ENCODE measurements at places on chromosomes 1 and 21. TPM values are rescaled to one million over a fixed set of nuclear protein-coding genes. Genes with fewer than 3 reads are reported as not detected.

Gene INSRR
- total RNA-seq, result 0.58 TPM

Gene TGFB2
- total RNA-seq, result 10.3 TPM

Gene CFAP141
- not detected for total RNA-seq

Gene SYTL1
- 48.5 TPM for total RNA-seq

DNA sequence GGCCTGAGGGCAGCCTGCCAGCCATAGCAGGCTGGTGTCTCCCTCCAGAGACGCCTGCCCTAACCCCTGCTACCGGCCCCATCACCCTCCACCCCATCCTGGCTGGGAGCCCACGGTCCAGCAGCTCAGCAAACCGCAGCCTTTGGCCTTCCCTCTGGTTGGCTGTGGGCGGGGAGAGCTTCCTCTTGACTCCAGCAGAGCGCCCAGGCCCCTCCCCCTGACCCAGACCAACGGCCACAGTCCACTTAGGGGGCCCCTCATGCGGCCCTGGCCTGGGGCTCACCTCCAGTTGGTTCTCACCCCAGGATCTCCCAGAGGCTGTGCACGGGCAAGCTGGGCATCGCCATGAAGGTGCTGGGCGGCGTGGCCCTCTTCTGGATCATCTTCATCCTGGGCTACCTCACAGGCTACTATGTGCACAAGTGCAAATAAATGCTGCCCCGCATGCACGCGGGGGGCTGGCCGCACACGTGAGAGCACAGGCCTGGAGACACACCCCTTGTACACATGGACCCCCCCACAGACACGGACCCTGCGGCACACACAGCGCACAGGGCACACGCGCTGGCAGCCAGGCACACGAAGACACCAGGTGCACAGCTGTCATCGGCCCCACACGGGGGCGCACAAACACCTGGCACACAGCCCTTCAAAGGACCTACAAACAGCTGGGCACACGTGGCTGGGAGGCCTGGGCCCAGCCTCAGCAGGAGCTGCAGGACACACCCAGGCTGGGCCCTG is 3.1 kb downstream of the SMIM1 start:
- peak; percentile 34 for DNase-seq

- peak; percentile 65 for DNase-seq
Observed at GRCh38 chr1:220487297-220487820, 40.6 kb upstream of the MARK1 start.

- no peak for DNase-seq
Observed at GRCh38 chr1:183632964-183633363, 2.6 kb downstream of the ARPC5 start.

Gene PLXNA2
- total RNA-seq, result 37.4 TPM

DNA sequence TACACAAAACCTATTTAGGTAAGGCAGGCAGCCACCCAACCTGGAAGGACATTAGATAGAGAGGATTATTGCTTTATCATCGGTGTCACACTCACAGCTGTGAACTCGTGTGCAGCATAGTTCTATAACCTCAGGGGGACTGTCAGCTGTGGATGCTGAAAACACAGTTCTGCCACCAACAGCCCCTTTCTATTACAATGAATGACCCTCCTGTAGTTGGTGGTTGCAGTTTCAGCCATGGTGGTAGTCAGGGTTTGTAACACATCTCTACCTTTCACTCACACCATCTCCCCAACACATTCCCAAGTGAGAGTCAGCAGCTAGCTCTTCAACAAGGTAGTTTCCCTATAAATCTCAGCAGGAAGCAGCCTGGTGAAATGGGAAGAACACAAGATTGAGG is 136.8 kb downstream of the ZC3H11B start:
- no peak for DNase-seq

- DNase-seq, result no peak
Observed at GRCh38 chr1:65470766-65471165, 50.3 kb downstream of the LEPR start.

DNA sequence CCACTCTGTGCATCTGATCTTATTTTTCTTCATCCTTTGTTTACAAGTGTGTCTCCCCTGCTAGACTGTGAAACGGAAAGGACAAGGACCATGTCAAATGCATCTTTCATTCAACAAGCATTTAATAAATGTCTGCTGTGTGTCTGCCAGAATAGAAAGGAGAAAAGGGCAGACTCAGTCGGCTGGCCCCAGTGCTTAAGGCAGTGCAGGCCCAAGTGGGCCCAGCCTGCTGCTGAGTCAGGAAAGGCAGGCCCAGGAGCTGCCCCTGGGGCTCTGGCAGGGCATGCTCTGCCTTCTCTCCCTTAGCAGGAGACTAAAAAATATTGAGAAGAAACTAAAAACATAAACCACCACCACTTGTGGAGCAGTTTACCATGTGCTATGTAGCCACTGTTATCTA is 38.1 kb downstream of the PLEKHA6 start:
- DNase-seq, result no peak

Gene NMNAT2
- total RNA-seq, result 16.9 TPM

Gene TBX15
- total RNA-seq, result 0.20 TPM

Gene CD1D
- 7.2 TPM for total RNA-seq

Gene MYOM3
- 1.7 TPM for total RNA-seq

DNA sequence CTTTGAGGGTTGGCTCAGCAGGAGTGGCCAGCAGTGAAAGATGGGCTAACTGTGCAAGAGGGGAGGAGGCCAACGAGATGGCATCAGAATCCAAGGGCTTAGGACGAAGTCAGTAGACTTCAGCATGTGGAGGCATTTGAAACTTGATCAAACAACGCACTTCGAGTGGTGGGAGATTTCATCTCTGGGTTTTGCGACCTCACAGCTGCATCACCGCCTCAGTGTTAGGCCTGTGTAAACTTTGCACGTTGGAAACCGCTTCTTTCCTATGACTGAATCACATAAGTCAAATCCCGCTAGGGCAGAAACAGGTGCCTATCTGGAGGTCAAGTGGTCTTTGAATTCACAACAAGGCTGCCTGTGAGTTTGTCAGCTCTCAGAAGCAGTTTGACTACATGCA is 17.8 kb downstream of the TFF3 start:
- no peak for DNase-seq

DNA sequence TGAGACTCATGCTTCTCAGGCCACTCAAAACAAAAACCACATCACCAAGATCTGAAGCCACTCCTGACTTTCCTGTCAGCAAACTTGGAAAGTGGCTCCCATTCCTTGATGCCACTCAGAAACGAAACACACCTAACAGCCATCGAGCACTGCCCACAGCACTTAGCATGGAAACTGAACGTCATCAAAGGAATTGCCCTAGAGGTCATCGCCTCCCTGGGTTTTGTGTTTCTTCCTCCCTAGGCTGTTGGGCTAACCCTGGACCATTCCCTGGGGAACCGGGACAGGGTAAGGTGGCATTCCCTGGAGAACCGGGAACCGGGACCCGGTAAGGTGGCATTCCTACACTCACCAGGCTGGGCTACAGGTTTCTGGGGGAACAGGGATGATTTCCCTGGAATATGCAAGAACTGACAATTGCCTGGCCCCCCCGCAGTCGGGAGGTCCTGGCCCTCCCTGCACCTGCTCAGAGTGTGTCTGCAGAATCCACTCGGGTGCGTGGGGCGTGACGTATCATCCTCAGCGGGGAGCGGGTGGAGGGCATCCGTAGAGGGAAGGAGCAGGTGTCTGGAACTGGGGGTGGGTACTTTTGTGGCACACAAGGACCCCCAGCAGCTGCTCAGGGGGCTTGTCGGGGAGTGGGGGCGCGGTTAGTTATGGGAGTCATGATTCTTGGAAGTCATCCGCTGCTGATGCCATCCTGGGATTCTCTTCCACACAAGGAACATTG is 30.3 kb downstream of the SLC45A1 start:
- DNase-seq, result no peak

Gene CYP4A11
- total RNA-seq, result 14.2 TPM

DNA sequence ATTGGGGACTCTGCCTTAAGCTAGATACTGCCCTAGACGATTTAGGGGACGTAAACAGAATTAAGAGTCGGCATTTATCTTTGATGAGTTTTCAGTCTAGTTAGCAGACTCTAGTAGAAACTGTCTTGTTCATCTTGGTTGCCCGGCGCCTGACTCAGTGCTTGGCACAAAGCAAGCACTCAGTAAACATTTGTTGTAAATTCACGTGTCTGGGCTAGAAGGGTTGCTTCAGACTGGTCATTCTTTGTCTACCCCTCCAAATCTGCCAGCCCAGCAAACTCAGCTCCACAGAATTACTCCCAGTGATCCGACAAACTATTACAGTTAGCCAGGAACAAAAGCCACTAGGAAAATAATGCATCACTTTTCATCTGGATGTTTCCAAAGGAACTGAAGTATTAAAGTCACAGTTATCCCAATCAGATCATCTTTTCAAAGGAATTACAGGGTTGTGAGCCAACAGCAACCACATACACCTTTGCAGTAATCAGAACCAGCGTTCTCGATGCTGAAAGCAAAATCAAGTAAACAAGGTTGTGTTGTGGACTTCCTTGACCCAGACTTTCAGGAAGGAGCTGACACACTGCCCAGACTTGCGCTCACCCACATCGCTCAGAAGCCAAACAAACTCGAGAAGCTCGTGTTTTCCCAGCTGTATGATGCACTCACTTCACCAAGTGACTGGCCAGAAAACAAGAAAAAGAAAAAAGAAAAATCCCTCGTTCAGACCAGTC is 66.5 kb upstream of the GADD45A start:
- peak; percentile 62 for DNase-seq

DNA sequence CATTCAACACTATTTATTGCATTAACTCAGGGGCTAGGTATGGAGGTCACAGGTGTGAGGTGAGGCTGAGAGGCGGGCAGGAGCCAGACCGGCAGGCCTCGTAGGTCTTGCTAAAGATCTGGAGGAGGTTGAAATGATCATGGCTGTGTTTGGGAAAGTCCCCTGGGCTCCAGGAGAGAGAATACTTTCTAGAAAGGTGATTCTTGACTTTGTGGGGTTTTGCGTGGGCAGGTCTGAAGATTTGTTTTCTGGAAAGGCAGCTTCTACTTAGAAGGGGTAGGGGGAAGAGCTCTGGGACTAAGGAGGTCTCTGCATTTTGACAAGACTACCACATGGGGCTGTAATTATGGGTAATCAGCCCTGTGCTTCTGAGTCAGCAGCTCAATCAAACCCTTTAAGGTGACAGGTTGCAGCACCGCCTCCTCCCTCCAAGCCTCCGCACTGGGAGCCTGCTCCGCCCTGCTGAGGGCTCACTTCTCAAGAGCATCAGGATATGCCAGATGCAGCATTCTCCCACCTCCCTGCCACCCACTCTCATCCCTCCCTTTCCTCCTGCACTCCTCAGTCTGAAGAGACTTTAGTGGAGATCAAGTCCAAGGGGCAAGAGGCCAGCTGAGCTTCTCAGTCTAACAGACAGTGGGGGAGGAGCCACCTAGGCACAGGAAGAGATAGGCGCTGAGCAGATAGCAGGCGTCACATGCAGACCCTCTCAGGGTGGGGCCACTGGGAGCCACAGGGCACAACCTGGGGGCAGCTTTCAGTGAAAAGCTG is 30.5 kb downstream of the SLC30A1 start:
- DNase-seq, result peak; percentile 23

Gene OR2L13
- not detected for total RNA-seq

GRCh38 chr1:59704716-59705115 is 110.0 kb upstream of the HOOK1 start:
- DNase-seq, result no peak

DNA sequence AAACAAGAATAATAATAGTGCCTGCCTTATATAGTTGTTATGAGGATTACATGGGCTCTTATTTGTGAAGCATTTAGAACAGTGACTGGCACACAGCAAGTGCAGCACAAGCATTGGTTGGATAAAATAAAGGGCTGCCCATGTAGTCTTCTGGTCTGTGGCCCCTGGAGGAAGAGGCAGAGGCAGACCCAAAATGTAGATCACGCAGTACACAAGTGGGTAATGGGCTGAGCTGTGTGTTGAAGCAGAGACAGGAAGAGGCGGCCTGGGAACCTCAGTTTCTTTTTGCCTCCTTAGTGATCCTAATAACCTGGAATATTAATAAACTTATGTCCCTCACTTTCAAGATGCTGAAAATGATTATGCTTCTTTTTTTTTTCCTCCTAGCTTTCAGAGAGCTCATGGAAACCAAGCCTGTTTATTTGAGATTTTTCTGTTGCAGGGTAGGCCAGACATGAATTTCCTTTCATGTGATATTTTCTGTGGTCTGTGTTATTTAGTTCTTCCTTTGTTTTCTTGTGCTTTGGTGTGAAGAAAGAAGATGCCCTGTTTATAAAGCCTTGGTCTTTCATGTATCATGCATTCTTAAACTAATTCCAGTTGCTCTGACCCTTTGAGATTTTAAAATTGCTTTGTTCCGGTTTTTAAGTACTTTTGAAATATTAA is 42.5 kb downstream of the LRRC8D start:
- no peak for DNase-seq

GRCh38 chr1:7430691-7431090 is 340.4 kb upstream of the VAMP3 start:
- DNase-seq, result no peak

Gene OLIG2
- not detected for total RNA-seq

DNA sequence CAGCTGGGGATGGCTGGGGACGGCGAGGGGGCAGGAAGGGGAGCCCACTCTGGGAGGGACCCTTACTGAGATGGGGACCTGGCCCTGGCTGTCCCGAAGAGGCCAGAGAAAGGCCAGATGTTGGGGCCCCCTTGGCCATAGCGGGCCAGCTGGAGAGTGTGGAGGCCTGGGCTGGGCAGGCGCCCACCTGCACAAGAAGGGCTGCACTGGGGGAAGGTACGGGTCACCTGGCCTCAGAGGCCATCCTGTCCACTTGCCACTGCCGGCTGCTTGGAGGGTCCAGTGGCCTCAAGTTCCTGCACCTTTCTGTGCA is 5.0 kb upstream of the PLCH2 start:
- no peak for DNase-seq

- DNase-seq, result no peak
Observed at GRCh38 chr1:46455951-46456350, 33.7 kb upstream of the DMBX1 start.

Gene CLCA4
- total RNA-seq, result 0.20 TPM

Gene BTBD19
- total RNA-seq, result 7.8 TPM

- no peak for DNase-seq
Observed at GRCh38 chr1:37483785-37484184, 9.4 kb downstream of the ZC3H12A start.

Gene VWA5B1
- 2.1 TPM for total RNA-seq

DNA sequence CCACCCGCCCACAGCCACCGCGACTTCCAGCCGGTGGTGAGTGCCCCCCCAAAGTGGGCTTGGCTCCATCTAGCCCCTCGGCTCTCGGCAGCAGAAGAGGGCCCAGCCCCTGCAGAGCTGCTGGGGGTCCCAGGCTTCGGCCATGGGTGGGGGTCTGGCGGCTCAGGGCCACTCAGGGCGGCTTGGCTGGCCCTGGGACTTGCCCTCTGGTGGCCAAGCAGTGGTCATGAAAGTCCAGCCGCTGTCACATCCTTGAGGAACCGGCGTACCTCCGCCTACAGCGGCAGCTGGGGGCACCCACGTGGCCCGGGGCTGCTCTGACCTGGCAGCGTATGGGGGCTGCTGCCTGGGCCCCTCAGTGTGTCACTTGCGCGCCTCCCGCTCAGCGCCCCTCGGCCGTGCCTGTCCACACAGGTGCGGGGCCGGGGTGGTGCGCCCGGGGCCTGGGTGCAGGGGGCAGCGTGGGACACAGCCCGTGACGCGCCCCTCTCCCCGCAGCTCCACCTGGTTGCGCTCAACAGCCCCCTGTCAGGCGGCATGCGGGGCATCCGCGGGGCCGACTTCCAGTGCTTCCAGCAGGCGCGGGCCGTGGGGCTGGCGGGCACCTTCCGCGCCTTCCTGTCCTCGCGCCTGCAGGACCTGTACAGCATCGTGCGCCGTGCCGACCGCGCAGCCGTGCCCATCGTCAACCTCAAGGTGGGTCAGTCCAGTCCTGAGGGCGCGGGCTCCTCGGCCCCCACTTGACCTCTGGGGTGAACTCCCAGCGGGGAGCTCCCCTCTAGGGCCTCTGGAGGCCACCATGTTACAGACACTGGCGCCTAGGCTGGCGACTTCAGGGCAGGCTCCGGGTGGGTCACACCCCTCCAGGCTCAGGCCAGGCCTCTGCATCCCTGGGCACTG is 32.4 kb downstream of the SLC19A1 start:
- no peak for DNase-seq

GRCh38 chr1:221778535-221779142 is 36.8 kb upstream of the DUSP10 start:
- no peak for DNase-seq
